ENCODE measurements at places on chromosomes 6 and 20.

DNA sequence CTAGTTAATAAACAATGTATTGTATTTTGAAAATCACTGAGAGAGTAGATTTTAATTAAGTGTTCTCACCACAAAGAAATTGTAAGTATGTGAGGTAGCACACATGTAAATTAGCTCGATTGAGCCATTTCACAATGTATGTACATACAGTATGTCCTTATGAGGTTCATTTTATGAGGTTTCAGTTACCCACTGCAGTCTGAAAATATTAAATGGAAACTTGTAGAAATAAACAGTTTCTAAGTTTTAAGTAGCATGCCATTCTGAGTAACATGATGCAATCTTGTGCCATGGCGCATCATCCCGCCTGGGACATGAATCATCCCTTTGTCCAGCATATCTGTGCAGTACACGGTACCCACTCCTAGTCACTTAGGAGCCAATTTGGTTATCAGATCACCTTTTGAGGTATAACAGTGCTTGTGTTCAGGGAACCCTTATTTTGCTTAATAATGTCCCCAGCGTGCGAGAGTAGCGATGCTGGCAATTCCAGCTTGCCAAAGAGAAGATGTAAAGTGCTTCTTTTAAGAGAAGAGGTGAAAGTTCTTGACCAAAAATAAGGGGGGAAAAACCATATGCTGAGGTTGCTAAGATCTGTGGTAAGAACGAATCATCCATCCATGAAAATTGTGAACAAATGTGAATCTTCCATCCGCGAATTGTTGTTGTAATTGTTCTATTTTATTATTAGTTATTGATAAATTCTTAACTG is 64.7 kb downstream of the KCNS1 start:
- no peak for DNase-seq

DNA sequence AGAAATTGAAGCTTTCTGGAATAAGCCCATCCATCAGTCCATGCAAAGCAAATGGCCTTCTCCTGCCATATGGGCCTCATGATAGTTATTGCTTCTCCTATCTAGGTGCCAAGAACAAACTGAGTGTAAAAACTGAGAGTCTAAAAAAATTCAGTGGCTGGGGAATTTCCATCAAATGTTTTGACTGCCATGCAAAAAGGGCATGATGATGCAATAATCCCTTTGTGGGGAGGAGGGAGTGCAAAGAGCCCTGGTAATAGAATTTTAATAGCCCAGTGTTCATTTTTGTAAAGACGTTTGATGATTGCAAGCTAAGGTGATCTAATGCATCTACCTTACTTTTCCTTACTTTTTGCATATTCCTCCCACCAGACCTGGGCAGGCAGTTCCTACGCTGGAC is 683.7 kb downstream of the EPM2A start:
- DNase-seq = no peak

DNA sequence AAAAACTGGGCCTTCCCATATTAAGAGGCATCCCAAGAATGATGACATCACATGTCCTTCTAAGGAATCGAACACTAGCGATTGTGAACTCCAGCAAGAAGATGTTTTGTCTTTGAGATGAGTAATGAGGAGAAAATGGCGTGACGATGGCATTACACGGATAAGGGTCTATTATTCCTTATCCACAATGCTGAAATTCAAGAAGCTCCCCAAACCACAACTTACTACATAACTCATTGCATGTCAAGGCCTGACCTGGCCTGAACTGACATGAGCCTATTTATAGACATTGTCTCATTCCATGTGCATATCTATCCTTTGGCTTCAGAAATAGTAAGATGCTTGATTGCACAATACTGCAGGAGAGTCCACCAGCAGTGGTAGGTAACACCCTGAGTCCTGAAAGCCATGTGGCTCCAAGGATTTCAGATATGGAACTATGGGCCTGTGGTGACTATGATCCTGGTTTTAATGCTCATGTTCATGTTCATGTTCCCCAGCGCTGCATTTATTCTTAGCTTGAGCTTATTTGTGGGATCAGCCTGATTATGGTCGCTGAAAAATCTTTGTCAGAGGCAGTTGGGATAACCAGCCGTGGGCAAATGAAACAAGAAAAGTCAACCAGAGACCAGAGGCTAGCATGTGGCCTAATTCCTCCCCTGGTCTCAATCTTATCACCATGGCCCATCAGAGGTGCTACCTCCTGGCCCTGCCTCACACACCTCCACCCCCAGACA is 183.2 kb upstream of the JARID2 start:
- no peak for DNase-seq

- no peak for DNase-seq
Measured at GRCh38 chr6:53714395-53714794, 48.8 kb upstream of the KLHL31 start.

GRCh38 chr6:31558631-31559500 is 11.5 kb downstream of the NFKBIL1 start:
- DNase-seq = peak; percentile 84

DNA sequence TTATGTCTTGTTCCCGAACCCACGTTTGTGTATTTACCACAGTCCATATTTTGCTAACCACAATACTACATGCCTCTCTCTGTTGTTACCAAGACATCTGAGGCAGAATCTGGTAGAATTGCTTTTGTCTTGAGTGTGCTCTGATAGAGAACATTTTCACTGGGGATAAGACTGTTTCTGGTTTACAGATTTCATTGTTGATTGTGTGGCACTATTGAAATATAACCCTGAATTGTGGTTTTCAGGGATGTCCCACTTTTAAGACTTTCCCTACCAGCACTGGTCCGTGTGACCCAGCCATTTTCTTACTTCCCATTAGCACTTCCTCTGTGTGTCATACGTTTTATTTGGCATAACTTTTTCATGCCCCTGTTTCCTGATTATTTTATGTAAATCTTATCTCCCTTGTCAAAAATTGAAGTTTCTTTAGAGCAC is 12.2 kb downstream of the NCOA7 start:
- DNase-seq = peak; percentile 54

GRCh38 chr20:8020314-8021079 is 936 bp upstream of the TMX4 start:
- peak; percentile 68 for DNase-seq

GRCh38 chr20:64005394-64005793 is 24.5 kb downstream of the PRPF6 start:
- DNase-seq = no peak

DNA sequence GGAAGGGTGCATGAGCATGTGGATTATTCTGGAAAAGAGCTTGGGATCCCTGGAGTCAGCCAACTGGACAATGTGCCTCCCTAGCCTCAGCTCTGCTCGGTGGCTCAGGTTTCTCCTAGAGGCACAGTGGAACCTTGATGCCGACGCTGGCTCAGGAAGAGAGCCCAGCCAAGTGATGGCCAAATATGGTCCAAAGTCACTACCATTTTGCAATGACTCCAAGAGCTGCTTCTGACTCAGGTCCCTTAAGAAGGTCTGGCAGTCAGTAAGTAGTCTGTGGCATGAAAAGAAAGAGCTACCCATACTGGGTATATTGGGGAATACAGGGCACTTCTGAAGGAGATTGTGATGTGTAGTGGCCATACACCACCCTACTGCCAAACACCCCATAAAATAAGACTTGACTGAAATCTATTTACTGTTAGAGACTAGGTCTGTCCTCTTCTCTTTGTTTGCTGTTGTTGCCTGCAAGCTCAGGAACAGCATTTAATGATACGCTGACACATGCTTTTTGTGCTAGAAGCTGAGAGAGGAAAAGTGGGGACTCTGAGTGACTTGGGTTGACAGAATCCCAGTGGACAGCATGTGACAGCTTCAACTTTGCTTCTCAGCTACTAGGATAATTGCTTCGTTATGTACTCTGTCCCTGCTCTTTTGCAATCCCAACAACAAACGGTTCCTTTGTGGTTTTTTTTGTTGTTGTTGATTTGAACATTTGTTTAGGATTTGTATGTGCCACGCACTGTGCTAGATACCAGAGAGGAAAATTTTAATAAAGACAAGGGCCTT is 30.3 kb upstream of the OGFRL1 start:
- DNase-seq = no peak

GRCh38 chr20:12237772-12238171 is 320.1 kb downstream of the BTBD3 start:
- no peak for DNase-seq

GRCh38 chr20:41038878-41039404 is 10.3 kb downstream of the TOP1 start:
- no peak for DNase-seq

- no peak for DNase-seq
Measured at GRCh38 chr6:170279977-170280688, 10.7 kb downstream of the DLL1 start.

DNA sequence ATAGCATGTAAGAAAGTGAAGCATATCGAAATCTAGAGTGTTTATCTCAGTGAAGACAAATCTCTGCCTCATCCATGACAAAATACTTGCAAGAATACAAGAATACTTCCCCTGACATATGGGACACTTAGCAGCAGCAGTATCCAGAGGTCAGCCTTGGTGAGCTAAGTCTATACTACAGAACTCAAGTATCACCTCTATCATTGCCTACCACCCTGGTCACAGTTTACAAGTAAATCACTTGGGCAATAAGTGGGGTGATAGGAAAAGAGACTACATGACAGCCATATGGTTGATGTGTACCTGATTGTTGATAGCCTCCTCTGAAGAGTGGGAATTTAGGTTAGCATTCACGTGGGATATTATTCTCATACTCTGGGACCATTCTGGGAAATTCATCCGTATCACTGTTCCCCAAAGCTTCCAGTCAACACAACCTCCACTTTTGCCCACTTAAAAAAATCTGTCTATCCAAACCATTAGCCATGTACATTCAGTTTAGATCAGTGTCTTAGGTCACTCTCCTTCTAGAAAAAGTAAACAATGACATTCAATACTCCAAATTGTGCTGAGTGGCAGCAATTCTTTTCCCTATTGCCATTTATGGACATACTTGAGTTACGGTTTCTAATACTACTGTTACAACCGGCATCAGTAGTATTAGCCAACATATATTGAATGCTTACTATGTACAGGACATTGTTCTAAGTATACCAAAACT is 118.2 kb upstream of the PRSS16 start:
- DNase-seq = no peak

GRCh38 chr6:27728442-27728841 is 183.8 kb downstream of the OR2B2 start:
- no peak for DNase-seq

- DNase-seq = no peak
Measured at GRCh38 chr6:132132924-132133639, 181.9 kb upstream of the CCN2 start.

- no peak for DNase-seq
Measured at GRCh38 chr6:6509284-6509683, 79.2 kb upstream of the LY86 start.

DNA sequence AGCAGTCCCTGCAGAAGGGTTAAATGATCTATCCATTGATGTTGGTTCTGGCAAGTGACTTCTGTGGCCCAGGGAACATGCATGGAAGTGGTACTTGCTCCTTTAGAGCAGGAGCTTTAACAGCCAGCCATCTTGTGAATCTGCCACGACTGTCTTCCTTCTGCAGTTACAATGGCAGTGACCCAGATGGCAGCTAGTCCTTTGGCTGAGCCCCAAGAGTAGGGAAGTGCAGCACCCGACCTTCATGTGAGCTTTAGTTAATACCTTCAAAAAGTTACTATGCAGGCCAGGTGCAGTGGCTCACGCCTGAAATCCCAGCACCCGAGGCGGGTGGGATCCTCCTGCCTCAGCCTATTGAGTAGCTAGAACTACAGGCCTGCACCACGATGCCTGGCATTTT is 66.4 kb downstream of the POPDC3 start:
- no peak for DNase-seq

- DNase-seq = no peak
Measured at GRCh38 chr6:105921781-105922180, 164.4 kb upstream of the PRDM1 start.

- peak; percentile 76 for DNase-seq
Measured at GRCh38 chr20:62382306-62383198, 4.4 kb upstream of the RPS21 start.

DNA sequence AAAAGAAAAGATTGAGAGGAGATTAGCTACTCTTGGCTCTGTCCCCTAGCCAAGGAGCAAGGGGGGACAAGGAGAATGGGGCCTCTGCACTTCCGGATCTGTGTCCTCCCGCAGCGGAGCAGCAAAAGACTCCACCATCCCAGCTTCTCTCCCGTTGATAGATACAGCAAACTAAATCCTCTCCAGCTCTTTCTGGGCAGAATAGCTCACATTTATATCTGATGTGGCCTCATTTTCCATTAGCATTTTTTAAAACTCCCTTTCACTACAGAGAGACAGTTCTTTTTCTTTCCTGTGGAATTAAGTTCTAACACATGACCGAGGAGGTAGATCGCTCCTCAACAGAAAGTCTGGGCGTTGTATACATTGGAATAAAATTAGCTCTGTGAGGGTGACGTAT is 260.9 kb upstream of the SOX4 start:
- DNase-seq = no peak

DNA sequence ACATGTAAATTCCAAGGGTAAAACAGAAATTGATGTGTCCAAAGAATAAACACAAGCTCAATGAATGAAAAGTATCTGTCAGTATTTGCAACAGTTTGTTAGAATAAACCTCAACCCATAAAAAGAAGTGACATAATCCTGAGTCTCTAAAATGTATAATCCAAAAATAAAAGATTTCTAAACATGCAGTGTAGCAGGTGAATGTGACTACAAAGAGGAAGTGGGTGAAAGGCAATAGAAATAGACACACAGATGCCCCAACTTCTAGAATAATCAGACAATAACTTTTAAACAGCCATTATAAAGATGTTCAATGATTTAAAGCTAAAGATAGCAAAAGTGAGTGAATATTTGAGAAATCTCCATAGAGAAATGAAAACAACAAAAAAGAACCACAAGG is 1009.2 kb upstream of the GJE1 start:
- DNase-seq = no peak

DNA sequence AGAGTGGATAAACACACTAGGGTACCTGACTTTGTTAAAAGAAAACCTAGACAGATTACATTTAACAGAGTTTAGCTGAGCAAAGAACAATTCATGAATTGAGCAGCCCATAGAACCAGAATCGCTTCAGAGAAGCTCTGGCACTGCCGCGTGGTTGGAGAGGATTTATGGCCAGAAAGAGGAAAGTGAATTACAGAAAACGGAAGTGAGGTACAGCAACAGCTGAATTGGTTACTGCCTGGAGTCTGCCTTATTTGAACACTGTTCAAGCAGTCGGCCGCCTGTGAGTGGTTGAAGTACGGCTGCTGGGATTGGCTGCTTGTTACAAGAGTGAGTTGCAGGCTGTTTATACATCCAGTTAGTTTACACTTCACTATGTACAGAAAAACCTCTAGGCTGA is 253.8 kb upstream of the CDYL start:
- no peak for DNase-seq

DNA sequence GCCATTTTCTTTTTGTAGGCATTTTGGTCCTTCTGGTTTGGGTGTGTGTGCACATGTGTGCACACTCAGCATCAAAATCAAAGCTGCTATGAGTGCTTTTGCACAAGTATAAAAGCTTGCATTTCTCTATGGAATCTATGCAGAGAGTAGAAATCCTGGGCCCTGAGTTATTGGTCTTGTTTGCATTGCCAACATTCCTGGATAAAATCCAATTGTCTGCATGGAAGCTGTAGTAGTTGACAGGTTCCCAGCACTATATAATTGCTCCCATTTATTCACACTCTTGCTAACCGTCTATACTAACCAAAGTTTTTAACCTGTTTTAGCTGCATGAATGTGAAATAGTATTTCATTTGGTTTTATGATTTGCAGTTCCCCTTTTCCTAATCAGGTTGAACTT is 277.0 kb downstream of the FOXA2 start:
- no peak for DNase-seq

GRCh38 chr6:113763876-113764275 is 93.3 kb upstream of the MARCKS start:
- no peak for DNase-seq

GRCh38 chr20:31551163-31552081 is 37.2 kb downstream of the HM13 start:
- no peak for DNase-seq

- no peak for DNase-seq
Measured at GRCh38 chr6:117955684-117956256, 48.7 kb downstream of the SLC35F1 start.
